Retina (tissue), 1 donor: ENCODE measurements at places on chromosomes 11 and 22.

- DNase-seq: no peak
Observed at GRCh38 chr22:31081963-31082605, 966 bp downstream of the SMTN start.

GRCh38 chr11:77195071-77195755 lies 67.2 kb downstream of the MYO7A start:
- no peak for DNase-seq

DNA sequence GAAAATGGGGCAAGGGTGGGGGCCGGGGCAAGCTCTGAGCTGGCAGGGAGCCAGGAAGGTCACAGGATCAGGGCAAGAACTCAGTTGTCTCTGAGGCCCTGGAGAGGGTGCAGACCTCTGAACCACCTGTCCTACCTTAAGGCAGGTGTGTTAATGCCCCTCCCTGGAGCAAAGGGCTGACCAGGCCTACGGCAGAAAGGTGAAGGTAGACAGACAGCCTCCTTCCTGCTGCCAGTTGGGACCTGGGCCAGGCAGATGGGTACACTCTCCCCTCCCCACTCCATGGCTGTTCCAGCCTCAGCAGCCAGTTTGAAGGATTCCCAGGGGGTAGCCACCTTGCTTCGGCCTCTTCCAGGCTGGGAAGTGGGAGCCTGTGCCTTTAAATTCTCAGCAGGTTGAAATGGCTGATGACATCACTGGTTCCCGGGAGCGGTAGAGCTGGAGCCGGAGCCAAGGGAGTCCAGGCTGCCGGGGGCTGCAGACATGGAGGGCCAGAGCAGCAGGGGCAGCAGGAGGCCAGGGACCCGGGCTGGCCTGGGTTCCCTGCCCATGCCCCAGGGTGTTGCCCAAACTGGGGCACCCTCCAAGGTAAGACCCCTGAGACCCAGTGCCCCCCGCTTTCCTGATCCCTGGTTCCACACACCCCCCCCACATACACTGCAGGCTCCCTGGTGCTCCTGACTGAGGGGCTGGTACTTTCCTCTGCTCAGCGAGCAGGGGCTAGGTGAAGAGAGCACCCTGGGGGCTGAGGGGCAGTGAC lies at the start of gene INPP5J:
Gene INPP5J (plus strand): TSS at position 435 of the 760 bp plus-strand sequence. CDS start 49 bp downstream, at position 484.
- DNase-seq: peak; percentile 80

GRCh38 chr22:23856721-23857605 lies 712 bp upstream of the SLC2A11 start:
- peak; percentile 87 for DNase-seq

GRCh38 chr11:10651656-10652361 lies 41.7 kb downstream of the IRAG1 start:
- no peak for DNase-seq

GRCh38 chr11:125074511-125075241 lies 11.6 kb downstream of the SLC37A2 start:
- DNase-seq: no peak

DNA sequence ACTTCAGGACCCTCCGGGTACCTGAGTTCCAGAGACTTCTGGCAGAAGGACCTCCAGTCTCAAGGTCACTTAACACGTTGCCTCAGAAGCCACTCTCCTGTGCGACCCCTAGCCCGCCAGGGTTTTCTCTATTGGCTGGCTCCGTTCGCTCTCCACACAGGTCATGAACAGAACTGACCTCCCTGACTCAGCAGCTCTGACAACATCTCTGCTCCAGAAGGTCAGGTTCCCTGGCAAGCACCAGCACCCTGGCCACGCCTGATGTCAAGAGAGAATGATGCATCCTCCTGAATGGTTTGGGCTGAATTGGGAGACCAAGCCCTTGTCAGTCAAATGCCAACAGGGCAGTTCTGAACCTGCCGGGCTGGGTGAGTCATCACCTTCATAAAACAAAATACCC lies 84.3 kb upstream of the TMEM45B start:
- no peak for DNase-seq

DNA sequence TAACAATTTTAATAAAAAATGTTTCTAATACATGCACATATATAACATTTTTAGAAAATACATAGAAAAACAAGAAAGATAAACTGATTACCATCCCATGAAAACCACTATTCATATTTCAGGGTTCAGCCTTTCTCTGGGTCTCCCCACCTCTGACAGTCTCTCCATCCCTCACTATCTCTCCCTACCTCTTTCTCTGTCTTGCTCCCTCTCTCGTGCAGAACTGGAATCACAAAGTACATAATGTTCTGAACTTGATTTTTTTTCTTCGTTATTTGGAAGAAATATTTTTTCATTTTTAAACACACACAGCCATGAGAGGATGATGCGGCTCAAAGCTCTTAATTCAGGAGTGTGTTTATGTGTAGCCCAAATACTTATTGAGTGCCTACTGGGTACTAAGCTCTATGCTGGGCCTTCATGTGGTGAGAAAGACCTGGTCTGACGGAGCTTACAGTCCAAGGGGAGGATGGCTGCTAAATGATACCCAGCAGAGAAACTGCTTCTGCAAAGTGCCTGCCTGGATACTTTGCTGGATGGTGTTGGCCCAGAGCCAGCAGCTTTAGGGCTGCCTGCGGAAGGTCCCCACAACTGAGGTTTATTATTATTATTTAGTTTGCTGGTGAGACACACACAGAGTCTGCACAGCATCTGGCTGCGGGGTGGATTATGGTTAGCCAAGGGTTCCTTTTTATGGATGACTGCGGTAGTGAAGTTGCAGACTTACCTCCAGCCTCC lies 42.6 kb downstream of the SC5D start:
- DNase-seq: no peak

DNA sequence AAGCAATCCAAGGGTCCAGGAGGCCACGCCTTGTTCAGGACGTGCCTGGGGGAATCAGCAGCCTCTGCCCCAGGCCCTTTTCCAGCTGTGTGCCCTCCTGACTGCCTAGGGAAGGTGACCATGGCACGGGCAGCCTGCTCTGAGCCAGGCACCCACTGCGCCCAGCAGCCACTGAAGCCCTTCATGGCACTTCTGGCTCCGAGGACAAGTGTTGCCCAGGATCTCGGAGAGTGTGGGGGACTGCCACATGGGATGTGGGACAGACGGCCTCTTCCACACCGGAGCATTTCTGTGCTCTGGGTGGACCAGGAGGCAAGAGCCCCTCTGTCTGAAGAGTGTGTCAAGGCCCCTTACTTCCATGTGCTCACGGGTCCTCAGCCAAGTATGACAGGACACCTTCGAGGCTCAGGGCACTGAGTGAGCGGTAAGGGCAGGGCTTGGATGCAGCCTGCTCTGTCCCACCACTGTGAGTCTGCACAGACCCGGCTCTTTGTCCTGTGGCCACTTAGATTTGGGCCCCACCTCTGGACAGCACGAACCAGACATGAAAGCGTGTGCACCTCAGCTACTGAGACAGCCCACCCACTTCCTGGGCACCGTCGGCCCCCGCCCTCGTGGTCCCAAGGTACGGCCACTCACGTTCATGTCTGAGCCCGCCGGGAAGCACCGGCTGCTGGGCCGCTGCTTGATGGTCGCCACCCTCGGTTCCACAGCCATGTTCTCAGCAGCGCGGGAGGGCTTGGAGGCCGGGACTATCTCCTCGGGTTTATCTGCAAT lies 93.6 kb downstream of the CTTN start:
- no peak for DNase-seq

GRCh38 chr11:44568658-44569473 lies 3.4 kb downstream of the CD82 start:
- DNase-seq: no peak

DNA sequence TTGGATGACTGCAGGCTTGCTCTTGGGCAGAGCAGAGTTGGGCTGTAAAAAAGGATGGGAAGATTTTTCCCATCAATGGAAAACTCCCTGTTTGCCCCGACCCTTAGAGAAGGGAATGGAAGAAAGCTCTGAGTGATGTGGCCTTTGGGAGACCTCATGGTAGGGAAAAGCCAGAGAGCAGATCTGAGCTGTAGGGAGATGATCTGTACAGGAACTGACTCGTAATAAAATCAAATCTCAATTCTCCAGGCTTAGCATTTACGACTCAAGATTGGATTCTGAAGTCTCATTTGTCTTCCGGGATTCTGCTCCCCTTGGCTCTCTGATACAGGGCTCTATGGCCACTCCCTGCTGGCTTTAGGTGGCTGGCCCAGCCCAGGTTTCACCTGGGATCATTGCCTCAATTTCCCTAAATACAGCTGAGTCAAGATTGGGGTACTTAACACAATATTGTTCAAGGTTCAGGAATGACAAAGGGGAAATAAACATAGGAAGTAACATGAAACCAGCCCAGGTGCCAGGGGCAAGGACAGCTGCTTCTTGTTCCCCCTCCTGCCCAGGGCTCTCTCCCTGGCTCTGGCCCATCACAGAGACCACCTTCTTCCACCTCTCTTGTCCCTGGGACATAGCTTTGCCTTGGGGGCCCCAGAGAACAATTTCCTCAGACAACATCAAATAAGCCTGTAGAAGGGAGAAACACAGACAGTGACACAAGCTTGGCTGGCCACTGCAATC lies 38.4 kb upstream of the THY1 start:
- no peak for DNase-seq

DNA sequence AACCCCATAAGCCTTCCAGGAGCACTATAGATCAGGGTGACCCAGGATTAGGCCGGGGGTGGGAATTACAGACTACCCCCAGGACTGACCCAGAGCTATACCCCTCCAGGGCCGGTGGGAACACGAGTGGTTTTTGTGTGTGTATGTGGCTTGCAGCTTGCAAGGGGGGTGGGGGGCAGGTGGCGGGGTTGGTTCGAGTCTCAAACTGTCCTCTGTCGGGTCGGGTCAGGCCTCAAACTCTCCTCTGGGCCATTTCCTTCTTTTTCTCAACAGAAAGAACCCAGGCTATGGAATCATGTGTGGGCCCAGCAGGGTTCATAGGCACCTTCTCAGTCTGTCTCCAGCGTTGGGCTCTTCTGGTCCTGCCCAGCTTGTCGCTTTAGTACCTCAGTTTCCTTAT lies 58.4 kb downstream of the BCR start:
- no peak for DNase-seq

DNA sequence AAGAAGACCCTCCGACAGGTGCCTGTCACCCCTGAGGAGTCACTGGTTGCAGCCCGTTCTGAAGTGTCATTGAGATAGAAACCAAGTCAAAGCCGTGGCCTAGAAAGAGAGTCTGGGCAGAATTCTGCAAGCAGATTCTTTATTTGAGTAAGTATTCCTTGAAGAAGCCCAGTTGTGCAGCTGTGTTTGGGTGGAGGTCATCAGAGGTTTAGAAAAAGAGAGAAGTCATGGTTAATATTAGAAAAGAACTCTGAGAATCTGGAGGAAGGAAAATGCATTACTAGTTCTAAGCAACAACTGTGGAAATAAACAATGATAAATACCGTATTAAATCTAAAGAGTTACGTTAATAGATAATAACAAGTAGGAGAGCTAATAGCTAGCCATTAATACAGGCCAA lies 118.8 kb upstream of the KIRREL3 start:
- no peak for DNase-seq

- DNase-seq: no peak
Observed at GRCh38 chr11:11577932-11578911, 43.6 kb downstream of the GALNT18 start.

DNA sequence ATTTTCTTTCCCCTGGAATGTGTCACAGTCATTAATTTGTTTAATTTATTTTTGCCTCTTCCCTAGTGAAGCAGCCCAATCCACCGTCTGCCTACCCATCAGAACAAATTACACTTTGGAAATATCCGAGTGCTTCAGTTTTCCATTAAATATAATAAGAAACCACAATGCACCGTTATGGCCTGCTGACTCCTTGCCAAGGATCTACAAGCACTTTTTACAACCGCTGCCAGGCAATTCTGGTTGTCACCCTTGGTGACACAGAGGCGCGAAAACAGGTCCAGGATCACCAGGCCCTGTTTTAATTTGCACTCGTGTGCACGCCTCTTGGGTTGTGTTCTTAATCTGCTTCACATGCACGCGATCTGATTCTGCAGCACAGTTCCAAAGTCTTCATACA lies 43.9 kb downstream of the KIRREL3 start:
- DNase-seq: peak; percentile 30

- no peak for DNase-seq
Observed at GRCh38 chr11:118742304-118742703, 48.7 kb downstream of the DDX6 start.

DNA sequence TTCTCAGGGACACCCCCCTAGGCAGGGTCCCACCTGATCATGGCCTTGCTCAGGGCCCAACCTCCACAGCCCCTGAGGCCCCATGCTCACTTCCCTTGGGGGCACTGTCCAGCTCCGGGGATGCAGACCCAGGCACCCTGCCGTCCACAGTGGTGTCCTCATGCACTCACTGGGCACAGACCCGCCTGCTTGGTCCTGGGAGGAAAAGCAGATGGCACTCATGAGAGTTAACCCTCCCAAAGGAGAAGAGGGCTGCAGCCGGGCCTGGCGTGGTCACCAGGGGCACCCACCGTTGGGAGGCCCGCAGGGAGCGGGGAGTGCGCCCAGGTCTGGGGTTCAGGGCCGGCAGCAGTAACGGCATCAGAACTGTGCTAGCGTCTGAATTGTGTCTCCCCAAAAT lies 1270.9 kb downstream of the BRD1 start:
- no peak for DNase-seq

DNA sequence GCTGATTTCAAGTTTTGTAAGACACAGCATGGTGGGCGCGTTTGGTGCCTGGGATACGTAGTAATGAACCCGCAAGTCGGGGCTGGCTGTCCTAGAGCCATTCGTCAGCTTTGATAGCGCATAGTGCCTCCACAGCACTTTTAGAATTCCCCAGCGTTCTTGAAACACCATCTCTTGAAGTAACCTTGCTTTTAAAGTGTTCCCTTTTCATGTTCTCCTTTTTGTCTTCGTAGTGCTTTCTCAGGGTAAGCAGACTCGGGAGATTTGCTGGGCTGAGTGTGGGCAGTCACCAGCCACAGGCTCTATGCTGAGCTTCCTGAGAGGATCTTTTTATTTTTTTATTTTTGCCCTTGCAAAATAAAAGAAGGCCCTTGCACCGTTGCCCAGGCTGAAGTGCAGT lies 39.6 kb upstream of the CTTN start:
- DNase-seq: no peak

- DNase-seq: no peak
Observed at GRCh38 chr11:67031791-67032561, 9.0 kb downstream of the SYT12 start.

- no peak for DNase-seq
Observed at GRCh38 chr11:64206457-64207255, at the start of gene FERMT3. TSS of gene FERMT3 (plus strand) at chr11:64206721. CDS start at chr11:64207365, 644 bp downstream.

DNA sequence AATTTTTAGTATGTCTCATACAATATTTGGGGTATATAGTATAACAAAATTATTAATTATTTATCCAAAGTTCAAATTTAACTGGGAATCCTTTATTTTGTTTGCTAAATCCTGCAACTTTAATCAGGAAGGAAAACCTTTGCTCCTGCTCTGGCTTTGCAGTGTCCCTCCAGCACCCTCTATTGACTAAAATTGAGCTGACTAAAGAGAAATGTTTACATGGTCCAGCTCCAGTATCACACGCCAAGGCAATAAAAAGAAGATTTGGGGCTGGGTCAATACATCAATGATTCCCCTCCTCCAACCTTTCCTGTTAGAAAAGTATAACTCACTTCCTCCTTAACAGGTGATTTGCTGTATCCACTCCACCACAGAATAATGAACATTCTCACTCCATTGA lies 153.0 kb upstream of the LRRC4C start:
- no peak for DNase-seq
